A549 treated with AZD2906 at 1 μM for 4 hours (cell line): ENCODE measurements at places on chromosomes 12 and 14. TPM values are rescaled to one million over a fixed set of nuclear protein-coding genes. Genes with fewer than 3 reads are reported as not detected.

Gene CRIP2
- total RNA-seq = 114 to 222 TPM (median 208 TPM) in 5 replicates

Gene HHIPL1
- total RNA-seq = 0.21 to 0.28 TPM (median 0.24 TPM) in 5 replicates

Gene REM2
- total RNA-seq = 0.28 to 0.38 TPM (median 0.33 TPM) in 5 replicates

Gene HSP90AA1
- total RNA-seq = 583 to 1,000 TPM (median 663 TPM) in 5 replicates

Gene FAM181A
- total RNA-seq = not detected in 5 replicates

Gene TAS2R19
- 0.15 TPM in 1 of 5 replicates, not detected in the others for total RNA-seq

Gene IAPP
- total RNA-seq = not detected in 5 replicates

Gene GARIN6
- total RNA-seq = not detected in 5 replicates

Gene PNN
- total RNA-seq = 34.0 to 49.2 TPM (median 39.2 TPM) in 5 replicates

Gene TTC5
- total RNA-seq = 15.5 to 26.0 TPM (median 17.3 TPM) in 5 replicates

Gene A2ML1
- not detected in 5 replicates for total RNA-seq

Gene DMAC2L
- 10.7 to 13.9 TPM (median 12.7 TPM) in 5 replicates for total RNA-seq

Gene GPR84
- total RNA-seq = 0.05 to 0.11 TPM (median 0.08 TPM) in 3 of 5 replicates, not detected in the others

Gene B4GALNT3
- total RNA-seq = 0.44 to 0.82 TPM (median 0.54 TPM) in 5 replicates

Gene ARMH4
- 0.55 to 1.00 TPM (median 0.78 TPM) in 5 replicates for total RNA-seq

Gene CEBPE
- 0.06 TPM in 1 of 5 replicates, not detected in the others for total RNA-seq

Gene CCND2
- 0.02 TPM in 1 of 5 replicates, not detected in the others for total RNA-seq

Gene OR11H7
- total RNA-seq = not detected in 5 replicates

Gene PLEKHH1
- total RNA-seq = 2.2 to 3.8 TPM (median 3.1 TPM) in 5 replicates

Gene MYG1
- total RNA-seq = 67.4 to 95.0 TPM (median 90.4 TPM) in 5 replicates

Gene KERA
- total RNA-seq = not detected in 5 replicates

Gene RHEBL1
- 3.2 to 5.1 TPM (median 4.1 TPM) in 5 replicates for total RNA-seq

Gene LRCOL1
- not detected in 5 replicates for total RNA-seq

Gene EPYC
- not detected in 5 replicates for total RNA-seq

Gene MANSC1
- total RNA-seq = 3.2 to 3.9 TPM (median 3.6 TPM) in 5 replicates

Gene NEK9
- total RNA-seq = 32.2 to 34.0 TPM (median 33.4 TPM) in 5 replicates

Gene RNASE1
- 0.10 to 0.36 TPM (median 0.18 TPM) in 4 of 5 replicates, not detected in the other for total RNA-seq

Gene PLEK2
- total RNA-seq = 16.7 to 18.8 TPM (median 17.4 TPM) in 5 replicates

Gene ACOT6
- not detected in 5 replicates for total RNA-seq

Gene C1S
- 40.4 to 73.4 TPM (median 41.9 TPM) in 5 replicates for total RNA-seq

Gene MED6
- total RNA-seq = 38.8 to 46.1 TPM (median 41.0 TPM) in 5 replicates

Gene UNG
- 90.2 to 99.4 TPM (median 90.8 TPM) in 5 replicates for total RNA-seq

Gene ATL1
- 4.7 to 7.0 TPM (median 5.1 TPM) in 5 replicates for total RNA-seq

Gene PRB2
- total RNA-seq = not detected in 5 replicates

Gene DPPA3
- not detected in 5 replicates for total RNA-seq
